ENCODE measurements at places on chromosomes 13 and 19. TPM values are rescaled to one million over a fixed set of nuclear protein-coding genes. Genes with fewer than 3 reads are reported as not detected.

Gene MAG
- total RNA-seq, result not detected

Gene SIGLEC9
- total RNA-seq, result not detected

Gene ZNF253
- total RNA-seq, result 1.1 TPM

Gene ANGPTL8
- total RNA-seq, result not detected

Gene ZNF575
- not detected for total RNA-seq

Gene LNX2
- total RNA-seq, result 6.0 TPM

Gene PPP1R12C
- 136 TPM for total RNA-seq

Gene RBM42
- 126 TPM for total RNA-seq

Gene TPRX2
- not detected for total RNA-seq

Gene NFIX
- 43.3 TPM for total RNA-seq

Gene PTGER1
- total RNA-seq, result 2.4 TPM

All from PC-3 (cell line).